Activated naive CD8-positive, alpha-beta T cell treated with anti-CD3 and anti-CD28 coated beads, Interleukin-2, amount 10 ng/mL, durations not matched to agents 7 days and 5 days (primary cell): ENCODE measurements at places on chromosomes 3 and 15.

DNA sequence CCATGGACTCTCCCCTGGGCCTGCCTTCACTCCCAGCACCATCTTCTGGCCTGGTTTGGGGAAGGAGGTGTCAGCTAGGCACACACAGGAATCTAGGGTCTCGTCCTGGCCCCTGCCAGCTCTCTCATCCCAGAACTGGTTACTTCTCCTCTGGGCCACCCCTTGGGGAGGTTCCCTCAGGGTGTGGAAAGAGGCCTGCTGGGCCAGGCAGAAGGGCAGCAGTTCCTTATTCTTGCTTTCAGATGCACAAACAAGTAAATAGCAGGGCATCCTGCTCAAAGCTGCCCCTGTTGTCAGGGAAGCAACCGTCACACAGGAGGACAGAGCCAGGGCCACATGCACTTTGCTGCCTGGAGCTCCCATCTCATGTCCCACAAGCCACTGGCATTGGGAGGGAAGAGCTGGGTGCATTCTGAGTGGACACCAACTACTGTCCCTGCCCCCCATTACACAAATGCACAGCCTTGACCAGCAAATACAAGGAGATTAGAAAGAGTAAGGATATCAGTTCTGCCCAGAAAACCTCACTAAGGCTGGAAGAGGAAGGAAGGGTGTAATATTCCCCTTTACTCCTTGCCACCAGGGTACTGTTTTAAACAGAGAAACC, 108.8 kb upstream of the HACD2 start:
- DNase-seq: no peak

DNA sequence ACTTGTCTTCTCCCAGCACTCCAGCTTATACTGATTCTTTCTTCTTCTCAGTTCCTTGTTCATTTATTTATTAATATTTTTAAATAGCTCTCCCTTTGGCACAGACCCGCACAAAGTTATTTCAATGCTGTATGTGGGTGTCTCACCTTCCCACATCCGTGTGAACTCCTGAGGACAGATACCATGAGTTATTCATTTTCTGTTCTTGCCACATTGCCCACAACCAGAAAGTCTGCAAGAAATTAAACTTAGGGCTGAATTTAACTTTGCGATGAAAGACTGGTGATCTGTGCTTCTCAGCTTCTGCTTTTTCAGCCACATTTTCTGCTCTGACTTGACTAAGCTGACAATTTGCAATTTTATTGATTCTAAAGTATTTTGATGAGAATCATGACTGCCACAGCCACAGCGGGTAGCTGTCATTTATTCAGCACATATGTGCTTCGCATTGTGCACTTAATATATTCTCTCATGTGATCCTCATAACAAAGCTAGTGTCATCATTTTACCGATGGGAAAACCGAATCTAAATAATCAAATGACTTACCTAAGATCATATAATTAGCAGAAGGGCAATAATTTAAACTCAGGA, 569.8 kb downstream of the EDEM1 start:
- DNase-seq: no peak

- no peak for DNase-seq
Measured at GRCh38 chr3:89521328-89521727, 413.9 kb downstream of the EPHA3 start.

GRCh38 chr3:39124876-39125840, 17.7 kb downstream of the TTC21A start:
- no peak for DNase-seq

GRCh38 chr15:80588801-80589200, 106.3 kb upstream of the ABHD17C start:
- DNase-seq: no peak

GRCh38 chr15:101532865-101533264, 43.4 kb upstream of the PCSK6 start:
- no peak for DNase-seq

DNA sequence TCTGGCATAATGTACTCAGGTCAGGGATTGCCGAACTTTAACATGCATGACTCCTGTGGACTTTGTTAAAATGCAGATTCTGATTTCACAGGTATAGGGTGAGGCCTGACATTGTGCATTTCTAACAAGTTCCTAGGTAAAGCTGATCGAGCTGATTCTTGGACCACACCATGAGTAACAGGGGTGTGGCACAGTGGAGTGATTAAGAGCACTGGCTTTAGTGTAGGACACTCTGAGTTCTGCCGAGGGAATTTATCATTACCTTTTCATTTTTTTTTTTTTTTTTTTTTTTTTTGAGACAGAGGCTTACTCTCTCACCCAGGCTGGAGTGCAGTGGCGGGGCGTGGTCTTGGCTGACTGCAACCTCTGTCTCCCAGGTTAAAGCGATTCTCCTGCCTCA, 169.3 kb downstream of the ADAMTS9 start:
- no peak for DNase-seq

- DNase-seq: no peak
Measured at GRCh38 chr15:48407646-48408045, 76.4 kb downstream of the DUT start.

DNA sequence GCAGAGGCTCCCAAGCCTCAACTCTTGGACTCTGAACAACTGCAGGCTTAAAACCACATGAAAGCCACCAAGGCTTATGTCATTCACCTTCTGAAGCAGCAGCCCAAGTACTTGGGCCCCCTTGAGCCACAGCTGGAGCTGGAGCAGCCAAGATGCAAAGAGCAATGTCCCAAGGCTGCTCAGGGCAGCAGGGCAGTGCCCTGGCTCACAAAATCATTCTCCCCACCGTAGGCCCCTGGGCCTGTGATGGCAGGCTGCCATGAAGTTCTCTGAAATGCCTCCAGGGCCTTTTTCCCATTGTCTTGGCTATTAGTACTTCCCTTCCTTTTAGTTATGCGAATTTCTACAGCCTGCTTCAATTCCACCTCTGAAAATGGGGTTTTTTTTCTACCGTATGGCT, 83.4 kb downstream of the DCLK3 start:
- no peak for DNase-seq

GRCh38 chr3:67901681-67902080, 247.3 kb upstream of the SUCLG2 start:
- no peak for DNase-seq

DNA sequence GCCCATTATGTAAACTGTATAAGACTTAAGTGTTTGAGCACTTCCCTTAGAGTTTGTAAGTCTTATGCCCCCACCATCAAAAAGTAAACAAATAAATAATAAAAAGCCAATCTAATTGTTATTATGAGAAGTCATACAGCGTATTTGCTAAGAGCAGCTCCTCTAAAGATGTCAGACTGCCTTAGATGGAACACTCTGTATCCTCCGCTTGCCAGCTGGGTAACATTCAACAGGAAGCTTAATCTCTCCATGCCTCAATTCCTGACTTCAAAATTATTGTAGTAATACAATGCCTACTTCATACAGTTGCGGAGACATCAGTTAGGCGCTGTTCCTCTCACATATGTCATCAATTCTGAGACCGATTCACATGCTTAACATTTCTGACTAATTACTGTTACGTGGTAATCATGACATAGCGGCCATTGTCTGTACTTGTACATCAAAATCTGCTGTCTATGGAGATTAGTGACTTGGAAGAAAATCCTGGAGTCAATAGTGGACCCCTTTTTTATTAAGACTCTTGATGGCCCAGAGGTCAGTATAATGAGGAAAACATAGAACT, 417.7 kb downstream of the LPP start:
- no peak for DNase-seq

- DNase-seq: no peak
Measured at GRCh38 chr15:61396235-61396919, 167.3 kb upstream of the RORA start.

GRCh38 chr3:188060840-188061544, 93.0 kb upstream of the LPP start:
- DNase-seq: no peak

DNA sequence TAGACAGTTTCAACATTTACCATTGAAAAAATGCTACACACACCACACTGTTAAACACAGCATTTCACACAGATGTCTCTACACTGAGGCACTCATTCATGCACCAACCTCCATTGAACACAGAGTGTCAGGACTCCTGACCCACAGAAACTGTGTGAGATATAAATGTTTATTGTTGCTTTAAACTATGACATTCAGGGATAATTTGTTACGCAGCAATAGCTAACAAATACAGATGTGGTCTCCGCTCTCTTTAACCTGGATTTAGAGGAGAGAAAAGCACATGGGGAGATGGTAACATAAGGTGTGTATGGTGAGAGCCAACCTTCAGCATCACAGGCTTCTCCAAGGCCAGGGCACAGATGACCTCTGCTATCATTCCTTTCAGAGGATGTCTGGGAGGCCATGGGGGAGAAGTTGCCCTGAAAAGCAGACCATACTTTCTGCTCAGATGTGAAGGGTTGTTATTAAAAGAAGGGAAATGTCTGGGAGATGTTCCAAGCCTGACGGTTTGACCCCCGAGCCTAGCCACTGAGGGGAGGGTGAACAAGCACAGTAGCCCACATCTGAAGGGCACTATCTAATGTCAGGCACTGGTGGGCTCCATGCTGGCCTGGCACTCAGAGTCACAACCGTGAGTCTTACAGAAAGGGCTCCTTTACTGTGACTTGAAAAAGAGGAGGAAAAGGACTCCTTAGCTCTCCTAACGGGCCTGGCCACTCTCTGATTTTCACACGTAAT, 284.5 kb upstream of the TLE3 start:
- DNase-seq: no peak

DNA sequence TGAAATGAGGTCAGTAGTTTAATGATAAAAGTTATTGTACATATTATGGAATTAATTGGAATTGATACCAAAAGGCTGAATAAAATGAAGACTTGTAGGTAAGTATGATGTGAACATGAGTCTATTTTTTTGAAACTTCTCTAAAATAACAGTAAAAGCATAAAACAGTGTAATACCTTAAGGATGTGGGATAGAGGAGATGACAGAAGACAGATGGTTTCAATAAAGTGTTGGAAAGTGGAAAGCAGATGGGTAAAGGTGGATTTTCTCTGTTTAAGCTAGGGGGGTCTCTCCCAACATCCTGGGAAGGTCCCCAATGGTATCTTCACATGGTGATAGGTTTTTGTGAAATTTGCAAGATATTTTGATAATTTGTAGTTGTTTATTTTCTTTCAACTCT, 41.6 kb downstream of the GMPS start:
- DNase-seq: no peak

DNA sequence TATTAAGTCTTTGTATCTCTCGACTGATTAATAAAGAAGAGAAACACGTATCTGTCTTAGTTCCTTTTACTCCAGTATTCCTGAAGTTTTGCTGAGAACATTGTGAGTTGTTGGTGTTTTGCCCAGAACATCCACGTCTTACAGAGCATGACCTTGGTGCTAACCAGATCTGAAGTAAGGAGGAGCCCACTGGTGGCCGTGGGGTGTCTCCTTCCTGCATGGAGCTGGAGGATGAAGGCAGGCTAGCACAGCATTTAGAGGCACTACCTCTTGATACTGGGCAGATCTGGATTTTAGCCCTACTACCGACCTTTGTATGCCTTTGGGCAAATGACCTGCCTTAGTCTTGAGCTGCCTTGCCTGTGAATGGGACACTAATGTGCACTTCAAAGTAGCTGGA, 28.9 kb upstream of the ESYT3 start:
- DNase-seq: no peak

DNA sequence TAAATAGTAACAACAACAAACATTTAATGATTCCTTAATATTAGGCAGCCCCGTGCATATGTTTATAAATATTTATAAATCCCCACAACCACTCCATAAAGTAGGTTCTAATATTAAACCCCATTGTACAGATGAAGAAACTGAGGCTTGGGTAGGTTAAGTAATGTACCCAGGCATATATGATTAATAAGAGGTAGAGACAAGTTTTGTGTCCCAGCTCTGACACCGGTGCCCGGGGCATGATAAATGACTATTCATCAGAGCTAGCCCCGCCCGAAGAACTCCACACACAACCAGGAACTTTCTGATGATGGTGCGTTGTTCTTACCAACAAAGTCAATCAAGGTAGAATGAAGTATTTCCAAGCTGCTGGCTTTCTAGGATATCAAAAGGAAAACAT, 19.4 kb downstream of the CDCP1 start:
- DNase-seq: no peak

DNA sequence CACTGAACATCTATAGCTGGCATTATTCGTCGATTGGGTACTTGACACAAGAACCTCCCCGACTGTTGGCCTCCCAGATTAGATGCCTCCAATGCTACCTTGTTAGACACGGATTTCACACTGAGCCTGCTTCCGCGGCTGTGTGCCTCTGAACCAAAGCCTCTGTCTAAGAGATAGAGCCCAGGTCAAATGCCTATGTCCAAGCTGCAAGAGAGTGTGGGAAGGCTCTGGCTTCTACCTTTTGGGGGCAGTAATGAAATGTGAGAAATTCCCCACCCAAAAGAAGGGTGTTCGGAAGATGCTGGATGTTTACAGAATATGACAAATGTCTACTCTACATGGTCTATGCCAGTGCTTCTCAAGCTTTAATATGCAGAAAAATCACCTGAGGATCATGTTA, 2.0 kb upstream of the RPUSD2 start:
- no peak for DNase-seq

- no peak for DNase-seq
Measured at GRCh38 chr3:37375184-37376127, 201.1 kb upstream of the LRRFIP2 start.

DNA sequence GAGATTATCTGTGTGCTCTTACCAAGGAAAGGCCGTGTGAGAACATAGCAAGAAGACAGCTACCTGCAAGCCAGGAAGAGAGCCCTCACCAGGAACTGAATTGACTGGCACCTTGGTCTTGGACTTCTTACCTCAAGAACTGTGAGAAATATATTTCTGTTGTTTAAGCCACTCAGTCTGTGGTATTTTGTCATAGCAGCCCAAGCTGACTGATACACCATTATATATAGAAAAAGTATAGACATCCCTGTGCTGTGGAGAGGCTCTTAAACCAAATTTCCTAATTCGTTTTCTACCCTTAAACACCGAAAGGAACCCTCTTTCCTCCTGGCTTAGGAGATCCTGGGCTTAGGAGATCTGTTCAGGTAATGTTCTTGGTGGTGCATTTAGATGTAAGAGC, 44.8 kb downstream of the CGNL1 start:
- no peak for DNase-seq

DNA sequence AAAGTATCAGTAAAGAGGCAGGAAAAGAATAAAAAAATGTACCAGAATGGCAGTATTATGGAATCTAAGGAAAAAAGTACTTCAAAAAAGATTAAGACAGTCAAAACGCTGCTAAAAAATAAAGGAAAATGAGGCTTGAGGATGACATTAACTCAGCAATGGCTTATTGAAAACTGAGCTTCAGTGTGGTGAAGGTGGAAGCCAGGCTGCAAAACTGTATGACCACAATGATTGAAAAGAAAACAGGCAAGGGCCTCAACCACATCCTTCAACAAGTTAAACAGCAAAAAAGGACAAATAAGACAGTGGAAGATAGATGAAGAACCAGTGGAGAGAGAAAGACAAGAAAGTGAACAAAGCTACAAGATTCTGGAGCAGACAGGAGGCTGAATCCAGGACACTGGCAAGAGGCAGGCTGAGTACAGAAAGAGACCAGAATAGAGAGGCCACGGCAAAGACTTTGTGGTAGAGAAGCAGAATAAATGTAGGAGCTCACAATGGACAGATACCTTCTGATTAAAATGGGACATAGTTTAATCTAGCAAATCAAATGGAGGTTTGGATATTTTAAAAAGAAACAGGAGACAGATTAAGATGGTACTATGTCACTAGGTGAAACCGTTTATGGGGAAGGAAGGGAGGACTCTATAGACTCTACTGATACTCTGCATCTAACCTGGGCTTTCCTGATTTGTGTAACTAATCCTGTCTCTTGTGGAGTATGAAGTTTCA, 86.1 kb downstream of the TJP1 start:
- no peak for DNase-seq

GRCh38 chr3:114504941-114505628, 211.3 kb downstream of the TIGIT start:
- DNase-seq: no peak

- DNase-seq: peak; percentile 98
Measured at GRCh38 chr15:101294731-101295606, at the start of gene SNRPA1. SNRPA1 (minus strand) TSS chr15:101295248; CDS start chr15:101295178, 70 bp downstream.
